ENCODE measurements at places on chromosomes 16 and 17.

- DNase-seq: no peak
These were observed 422.3 kb upstream of the PSMD7 start for GRCh38 chr16:73874324-73874723.

- no peak for DNase-seq
These were observed 261.7 kb downstream of the CEP112 start for GRCh38 chr17:65930140-65930730.

- DNase-seq: no peak
These were observed 110.3 kb downstream of the STX8 start for GRCh38 chr17:9465210-9465921.

- DNase-seq: no peak
These were observed 63.3 kb downstream of the TUBD1 start for GRCh38 chr17:59829217-59830006.

DNA sequence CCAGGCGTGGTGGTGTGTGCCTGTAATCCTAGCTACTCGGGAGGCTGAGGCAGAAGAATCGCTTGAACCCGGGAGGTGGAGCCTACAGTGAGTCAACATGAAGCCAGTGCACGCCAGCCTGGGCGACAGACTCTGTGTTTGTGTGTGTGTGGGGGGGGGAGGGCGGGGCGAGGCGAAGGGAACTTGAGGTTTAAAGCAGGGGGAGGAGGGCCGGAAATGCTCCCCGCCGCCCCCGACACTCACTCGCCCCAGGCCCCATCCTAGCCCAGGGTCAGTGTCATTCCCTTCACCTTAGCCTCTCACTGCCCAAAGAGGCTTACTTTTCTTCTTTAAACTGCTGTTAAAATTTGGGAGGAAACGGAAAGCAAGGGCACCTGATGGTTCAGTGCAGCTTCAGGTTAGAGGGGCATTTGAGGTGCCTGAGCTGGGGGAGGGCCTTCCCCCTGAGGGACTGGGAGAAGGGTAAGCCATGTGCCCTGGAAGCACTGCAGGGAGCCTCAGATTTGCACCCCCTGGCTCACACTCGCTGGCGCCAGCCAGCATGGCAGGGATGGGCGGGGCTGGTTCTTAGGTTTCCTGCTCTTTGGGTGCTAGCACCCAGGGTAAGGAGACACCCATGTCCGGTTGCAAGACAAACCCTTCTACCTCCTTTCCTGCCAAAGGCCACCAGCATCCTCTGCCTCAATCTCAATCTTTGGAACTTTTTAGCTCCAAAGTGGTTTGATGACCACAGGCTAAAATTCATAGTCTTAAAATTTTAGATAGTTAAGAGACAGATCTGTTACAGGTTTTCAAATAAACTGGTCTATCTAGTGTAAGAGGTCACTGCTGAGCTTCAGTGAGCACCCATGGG is 2.2 kb upstream of the LIMD2 start:
- peak; percentile 56 for DNase-seq

GRCh38 chr17:31724619-31725018 is 134.4 kb downstream of the COPRS start:
- no peak for DNase-seq

DNA sequence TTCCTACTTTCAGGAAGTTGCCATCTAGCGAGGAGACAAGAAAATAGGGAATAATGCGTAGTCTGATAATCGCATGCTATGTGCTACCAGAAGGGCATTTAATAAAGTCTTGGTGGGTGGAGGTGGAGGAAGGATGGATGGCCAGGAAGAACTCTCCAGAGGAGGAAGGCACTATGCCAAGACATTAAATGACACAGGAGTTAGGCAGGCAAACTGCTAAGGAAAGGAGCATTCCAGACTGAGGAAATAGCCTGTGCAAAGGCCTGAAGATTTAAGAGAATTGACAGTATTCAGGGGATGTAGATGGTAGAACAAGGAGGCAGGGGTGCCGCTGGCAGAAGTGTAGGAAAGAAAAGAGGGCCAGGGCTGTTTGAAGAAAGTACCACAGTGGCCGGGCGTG is 19.3 kb upstream of the ARHGAP44 start:
- DNase-seq: no peak

- DNase-seq: peak; percentile 69
These were observed 6.5 kb downstream of the SCGB1C2 start for GRCh38 chr17:143785-144281.

DNA sequence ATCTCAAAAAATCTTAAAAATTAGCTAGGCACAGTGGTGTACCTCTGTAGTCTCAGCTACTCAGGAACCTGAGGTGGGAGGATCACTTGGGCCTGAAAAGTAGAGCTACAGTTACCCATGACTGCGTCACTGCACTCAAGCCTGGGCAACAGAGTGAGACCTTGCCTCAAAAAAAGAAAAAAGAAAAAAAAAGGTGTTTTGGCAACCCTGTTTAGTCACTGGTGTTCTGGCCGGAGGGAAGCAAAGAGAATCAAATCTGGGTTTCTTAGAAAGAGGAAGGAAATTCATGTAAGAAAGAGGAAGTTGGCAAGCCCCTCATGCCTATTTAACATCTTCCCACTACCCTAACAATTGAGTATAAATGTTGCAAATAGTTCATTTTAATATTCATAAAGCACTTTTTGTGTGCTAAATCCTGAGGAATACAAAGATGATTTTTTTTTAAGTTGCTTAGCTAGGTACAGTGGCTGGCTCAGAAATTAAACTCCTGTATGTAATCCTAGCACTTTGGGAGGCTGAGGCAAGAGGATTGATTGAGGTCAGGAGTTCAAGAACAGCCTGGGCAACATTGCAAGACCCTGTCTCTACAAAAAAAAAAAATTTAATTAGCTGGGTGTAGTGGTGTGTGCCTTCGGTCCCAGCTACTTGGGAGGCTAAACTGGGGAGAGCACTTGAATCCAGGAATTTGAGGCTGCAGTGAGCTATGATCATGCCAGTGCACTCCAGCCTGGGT is 6.5 kb upstream of the USP32 start:
- DNase-seq: no peak

- no peak for DNase-seq
These were observed 1.3 kb downstream of the TOM1L2 start for GRCh38 chr17:17970699-17971430.

DNA sequence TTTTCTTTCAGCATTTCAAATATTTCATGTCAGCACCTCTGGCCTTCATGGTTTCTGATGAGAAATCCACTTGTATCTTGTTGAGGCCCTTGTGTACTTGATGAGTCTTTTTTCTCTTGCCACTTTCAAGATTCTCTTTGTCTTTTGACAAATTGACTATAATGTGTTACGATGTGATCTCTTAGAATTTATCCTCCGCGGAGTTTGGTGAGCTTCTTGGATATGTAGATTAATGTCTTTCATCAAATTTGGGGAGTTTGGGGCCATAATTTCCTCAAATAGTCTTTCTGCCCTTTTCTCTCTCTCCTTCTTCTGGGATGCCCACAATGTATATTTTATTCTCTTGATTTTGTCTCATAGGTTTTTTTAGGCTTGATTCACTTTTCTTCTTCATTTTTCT is 96.0 kb downstream of the CHD9 start:
- no peak for DNase-seq

DNA sequence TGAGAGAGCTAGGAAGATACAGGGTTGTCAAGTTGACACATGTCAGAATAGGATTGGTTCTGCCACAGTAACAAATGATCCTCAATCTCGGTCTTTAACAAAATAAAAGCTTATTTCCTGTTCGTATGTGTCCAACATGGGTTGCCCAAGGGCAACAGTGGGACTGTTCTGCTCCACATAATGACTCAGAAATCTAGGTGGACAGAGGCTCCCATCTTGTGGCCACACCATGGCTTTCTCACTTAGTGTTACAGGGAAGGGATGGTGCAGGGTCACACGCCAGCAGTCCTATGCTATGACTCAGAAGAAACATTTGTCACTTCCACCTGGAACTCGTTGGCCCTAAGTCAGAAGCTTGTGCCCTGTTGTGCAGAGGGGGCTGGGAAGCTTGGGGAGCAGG is 364.9 kb downstream of the SNX29 start:
- no peak for DNase-seq

- DNase-seq: no peak
These were observed 120.6 kb downstream of the MAP2K6 start for GRCh38 chr17:69535016-69535570.

DNA sequence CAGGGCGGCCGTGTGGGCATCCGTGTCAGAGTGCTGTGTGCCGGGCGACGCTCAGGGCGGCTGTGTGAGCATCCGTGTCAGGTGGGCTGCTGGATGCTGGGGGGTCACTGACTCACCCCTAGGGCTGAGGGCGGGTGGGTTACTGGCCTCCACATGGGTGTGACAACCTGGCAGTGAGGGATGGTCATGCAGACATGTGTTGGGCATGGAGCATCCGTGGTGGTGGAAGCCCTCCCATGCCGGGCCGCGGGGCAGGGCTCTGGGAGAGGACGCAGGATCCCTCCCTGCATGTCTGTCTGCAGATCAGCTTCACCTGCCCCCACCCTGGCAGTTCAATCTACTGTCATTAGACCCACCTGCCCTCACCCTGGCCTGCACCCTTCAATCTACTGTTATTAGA is 56.3 kb downstream of the METRNL start:
- DNase-seq: no peak

DNA sequence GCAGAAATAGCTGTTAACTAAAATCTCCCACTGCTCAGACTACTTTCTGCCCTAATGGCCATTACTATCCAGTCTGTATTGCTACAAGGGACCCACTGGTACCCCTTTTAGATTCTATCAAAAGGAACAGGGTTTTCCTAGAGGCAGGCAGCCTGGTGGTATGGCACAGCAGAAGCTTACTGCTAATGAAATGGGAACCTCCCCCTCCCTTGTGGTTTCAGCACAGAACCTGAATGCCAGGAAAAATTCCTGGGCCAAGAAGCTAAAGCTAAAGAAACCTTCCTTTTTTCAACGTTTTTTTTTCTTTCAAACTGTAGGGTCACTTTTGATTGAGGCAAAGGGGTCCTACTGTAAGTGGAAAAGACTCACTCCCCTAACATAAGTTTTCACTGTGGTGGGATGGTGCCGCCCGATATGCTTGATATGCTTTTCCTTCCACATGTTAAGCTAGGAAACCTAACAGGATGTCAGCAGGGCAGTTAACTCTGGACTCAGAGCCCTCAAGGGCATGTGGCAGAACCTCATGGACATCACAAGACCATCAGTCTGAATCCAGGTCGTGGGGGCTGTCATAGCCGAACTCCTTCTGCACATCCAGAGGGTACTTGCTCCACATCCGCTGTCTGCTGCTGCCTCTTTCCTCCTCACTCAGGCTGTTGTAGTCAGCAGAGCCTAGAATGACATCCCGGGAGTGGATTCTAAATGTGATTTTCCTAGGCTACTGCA is 9.8 kb downstream of the SLC7A6OS start:
- DNase-seq: no peak

DNA sequence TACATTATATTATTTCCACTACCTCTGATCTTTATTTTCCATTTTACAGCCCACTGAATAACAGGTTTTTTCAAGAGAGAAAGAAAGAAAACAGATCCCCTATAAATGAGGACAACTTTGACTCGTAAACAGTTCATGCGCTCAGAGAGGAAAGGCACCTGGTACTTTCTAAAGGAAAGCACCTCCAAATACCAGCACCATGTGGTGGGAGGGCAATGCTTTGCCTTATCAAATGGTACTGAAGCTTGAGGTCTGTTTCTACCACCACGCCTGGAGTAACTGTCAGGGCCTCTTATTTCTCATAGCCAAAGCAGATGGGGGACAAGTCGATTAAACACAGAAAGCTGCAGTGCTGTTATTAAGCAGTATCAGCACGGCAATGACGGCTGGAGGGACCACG is 510.3 kb upstream of the ZFHX3 start:
- no peak for DNase-seq

GRCh38 chr17:44359006-44359405 is 4.6 kb downstream of the FAM171A2 start:
- DNase-seq: no peak
